ENCODE measurements at places on chromosomes 12 and 14.

DNA sequence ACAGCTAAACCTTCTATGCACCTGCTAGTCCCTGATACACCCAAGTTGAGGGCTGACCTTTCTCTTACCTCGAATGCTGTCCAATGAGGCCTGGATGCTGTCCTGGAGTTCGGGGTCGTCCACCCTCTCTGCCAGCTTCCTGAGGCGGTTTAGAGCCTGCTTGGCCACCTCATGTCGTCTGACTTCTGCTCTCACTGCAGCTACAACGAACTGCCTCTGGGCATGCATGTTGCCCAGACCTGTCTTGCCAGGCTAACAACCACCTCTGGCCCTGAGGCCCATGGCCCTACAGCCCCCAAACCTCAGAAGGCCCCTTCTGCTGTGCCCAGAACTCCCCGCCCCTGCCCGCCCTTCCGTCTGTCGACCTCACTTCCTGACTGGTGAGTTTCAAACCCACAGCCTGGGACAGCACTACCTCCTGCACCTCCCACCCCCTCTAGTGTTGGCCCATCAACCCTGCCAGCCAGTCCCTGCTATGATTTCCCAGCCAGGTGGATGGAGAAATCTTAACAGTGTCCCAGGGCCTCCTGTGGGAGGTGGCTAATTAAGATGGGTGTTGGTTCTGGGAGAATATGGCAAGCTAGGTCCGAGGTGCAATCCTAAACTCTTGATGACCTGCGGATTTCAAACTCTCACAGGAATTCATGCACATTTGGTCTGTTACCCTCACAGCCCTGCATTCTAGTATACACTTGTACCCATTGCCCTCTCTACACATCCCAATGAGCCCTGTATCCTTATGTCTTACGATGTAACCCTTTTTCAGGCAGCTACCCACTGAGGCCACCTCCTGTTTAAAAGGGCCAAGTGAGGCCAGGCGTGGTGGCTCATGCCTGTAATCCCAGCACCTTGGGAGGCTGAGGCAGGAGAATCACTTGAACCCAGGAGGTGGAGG is 2.7 kb upstream of the TSPAN31 start:
- no peak for DNase-seq

DNA sequence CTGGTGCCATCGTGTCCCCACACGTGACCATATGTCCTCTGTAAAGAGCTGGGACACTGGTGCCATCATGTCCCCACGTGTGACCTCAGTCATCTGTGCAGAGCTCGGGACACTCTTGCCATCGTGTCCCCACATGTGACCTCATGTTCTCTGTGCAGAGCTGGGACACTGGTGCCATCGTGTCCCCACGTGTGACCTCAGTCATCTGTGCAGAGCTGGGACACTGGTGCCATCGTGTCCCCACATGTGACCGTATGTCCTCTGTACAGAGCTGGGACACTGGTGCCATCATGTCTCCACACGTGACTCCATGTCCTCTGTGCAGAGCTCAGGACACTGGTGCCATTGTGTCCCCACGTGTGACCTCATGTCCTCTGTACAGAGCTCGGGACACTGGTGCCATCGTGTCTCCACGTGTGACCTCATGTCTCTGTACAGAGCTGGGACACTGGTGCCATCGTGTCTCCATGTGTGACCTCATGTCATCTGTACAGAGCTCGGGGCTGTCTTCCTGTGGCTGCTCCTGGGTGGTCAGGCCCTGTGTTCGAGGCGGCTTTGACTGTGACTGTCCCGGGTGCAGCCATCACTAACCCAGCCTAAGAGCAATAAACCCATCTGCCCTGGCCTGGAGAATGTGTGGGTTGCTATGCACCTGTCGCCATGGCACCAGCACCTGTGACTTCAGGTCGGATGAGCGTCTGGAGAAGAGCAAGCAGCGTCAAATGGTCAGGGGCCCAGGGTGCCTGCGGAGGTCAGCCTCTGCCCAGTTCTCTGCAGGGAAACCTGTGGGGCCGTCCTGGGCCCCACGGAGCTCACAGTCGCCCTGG is 334.4 kb downstream of the ADGRD1 start:
- DNase-seq, result no peak

DNA sequence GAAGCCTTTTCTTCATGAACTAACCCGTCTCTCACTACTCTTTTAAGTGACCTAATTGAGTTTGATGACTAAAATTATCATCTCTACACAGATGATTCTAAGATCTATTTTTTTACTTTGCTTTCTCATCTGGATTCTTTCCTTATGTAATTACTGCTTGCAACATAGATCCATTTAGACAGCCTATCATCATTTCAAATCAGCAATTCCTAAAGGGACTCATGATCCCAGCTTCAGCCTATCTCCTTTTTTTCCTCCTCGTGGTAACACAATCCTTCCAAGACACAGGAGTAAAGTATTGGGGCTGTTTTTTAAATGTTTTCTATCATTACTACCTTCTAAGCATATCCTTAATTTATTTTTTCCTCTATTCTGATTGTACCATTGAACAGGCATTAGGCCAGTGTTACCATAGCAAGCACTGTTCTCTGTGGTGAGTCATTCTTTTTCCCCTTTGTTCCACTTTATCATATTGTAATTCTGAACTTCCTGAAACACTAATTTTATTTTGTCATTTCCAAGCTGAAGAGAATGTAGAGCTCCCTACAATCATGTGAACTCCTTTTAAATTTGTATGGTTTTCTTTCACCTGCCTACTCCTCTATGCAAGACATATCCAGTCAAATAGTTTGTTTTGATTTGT is 190.4 kb upstream of the FAR2 start:
- no peak for DNase-seq

- no peak for DNase-seq
Measured at GRCh38 chr12:131011165-131012079, 57.7 kb downstream of the ADGRD1 start.

DNA sequence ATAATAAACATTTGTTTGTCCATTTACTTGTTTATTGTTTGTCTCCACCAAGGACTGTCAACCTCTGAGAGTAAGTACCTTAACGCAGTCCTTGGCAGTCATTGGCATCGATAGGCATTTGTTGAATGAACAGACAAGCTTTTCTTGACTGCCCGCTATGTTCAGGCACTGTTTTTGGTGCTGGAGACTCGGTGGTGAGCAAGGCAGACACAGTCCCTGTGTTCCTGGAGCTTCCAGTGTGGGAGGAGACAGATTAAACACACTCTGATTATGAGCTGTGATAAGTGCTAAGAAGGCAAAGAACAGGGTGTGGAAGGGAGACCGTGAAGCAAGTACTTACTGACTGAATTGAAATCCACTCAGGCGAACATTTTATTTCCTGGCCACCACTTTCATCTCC is 1.2 kb downstream of the ATP6V0A2 start:
- no peak for DNase-seq

DNA sequence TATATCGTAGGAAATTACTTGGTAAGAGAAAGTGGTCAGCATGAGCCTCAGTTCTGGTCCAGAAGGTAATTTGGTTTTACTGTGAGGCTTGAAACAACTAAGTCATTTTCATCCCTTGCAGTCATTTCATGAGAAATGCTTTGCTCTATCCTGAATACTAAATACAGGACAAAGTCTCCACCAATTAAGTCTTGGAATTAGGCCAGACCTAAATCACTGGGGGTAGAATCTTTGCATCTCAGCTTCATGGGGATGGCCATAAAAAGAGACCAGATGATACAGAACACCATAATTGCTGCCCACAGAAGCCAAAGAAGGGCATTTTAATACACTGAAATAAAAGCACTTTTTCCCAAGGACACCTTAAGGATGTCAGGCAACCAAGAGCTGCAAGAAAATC is 277.9 kb upstream of the DCN start:
- no peak for DNase-seq

DNA sequence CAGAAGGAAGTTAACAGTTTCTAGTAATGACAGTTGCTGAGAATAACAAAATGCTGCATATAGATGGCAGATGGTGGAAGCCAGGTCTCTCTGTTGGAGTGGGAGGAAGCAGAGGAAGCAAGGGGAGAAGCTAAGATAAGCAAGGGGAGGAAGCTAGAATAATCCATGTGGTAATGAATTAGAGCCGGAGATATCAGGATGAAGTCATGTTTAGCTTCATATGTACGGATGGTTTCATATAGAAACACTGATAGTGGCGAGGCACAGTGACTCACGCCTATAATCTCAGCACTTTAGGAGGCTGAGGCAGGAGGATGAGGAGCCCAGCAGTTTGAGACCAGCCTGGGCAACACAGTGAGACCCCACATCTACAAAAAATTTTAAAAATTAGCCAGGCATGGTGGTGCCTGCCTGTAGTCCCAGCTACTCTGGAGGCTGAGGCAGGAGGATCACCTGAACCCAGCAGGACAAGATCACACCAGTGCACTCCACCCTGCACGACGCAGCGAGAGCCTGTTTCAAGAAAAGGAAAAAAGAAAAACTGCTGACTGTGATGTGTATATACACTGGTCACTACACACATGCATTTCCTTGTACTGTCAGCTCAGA is 49.2 kb downstream of the ANAPC7 start:
- DNase-seq, result no peak

GRCh38 chr12:83559650-83560049 is 872.9 kb downstream of the TMTC2 start:
- DNase-seq, result no peak

DNA sequence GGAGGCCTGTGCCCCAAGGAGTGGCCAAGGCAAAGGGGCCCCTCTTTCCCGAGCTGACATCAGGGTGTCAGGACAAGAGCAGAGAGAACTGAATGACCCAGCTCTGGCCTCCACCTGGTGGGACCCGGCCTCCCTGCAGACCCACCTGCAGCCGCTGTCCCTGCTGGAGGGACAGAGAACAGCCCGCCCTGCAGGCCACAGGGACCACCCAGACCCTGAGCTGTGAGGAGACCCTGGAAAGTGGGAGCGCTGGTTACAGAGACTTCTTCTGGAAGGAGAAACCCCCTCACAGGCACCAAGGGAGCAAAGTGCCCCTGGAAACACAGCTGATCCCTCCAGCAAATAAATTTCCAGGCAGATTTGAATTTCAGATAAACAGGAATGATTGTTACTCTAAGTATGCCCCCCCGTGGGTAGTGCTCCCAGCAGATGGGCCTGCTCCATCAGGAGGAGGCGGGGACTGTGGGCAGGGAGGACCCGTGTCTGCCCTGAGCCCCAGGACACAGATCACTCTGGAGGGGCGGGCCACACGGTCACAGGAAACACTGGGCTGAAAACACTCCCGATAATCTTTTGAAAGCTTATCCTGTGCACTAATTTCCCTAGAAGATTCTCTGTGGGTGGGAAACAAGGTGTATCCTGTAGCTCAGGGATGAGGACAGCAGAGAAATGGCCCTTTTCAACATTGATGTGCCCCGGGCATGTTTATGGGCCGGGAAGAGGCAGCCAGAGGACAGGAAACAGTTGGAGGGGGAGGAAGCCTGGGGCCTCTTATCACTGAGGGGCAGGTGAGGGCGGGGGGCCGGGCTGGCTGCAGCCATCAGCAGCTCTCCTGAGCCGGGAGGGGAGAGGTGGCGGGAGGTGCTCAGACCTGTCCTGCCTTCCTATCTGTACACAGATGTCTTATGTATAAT is 276.0 kb downstream of the ADGRD1 start:
- DNase-seq, result no peak

DNA sequence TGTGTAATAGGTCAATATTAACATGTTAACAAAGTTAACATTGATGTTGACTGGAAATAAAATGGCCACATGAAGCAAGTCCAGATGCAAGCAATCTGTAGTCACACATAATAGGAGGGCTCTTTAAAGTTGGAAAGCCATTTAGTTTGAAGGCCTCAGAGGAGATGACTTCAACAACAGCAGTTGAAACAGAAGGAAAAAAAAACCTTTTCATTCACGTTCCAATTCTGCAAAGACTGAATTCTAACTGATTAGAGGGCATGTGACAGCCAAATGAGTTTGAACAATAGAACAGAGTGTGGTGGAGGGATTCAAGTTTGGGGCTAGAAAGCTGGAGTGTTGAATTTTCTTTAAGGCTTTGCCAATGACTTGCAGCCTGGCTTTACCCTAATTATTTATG is 41.5 kb upstream of the DAAM1 start:
- DNase-seq, result no peak

- no peak for DNase-seq
Measured at GRCh38 chr12:113477842-113478215, 6.2 kb upstream of the LHX5 start.

- DNase-seq, result no peak
Measured at GRCh38 chr14:34797747-34798583, 77.2 kb downstream of the BAZ1A start.

GRCh38 chr12:59084511-59085375 is 164.4 kb upstream of the LRIG3 start:
- DNase-seq, result peak; percentile 53

All from NCI-H1092 treated with DMSO at 0.1 percent for 48 hours (cell line).